Articular chondrocyte of knee joint (primary cell): ENCODE measurements at places on chromosomes 1 and 21. TPM values are rescaled to one million over a fixed set of nuclear protein-coding genes. Genes with fewer than 3 reads are reported as not detected.

TMIGD3 gene
- total RNA-seq = 0.13 and 0.54 TPM in 2 replicates

OBSCN gene
- total RNA-seq = 5.0 and 5.9 TPM in 2 replicates

CHRNB2 gene
- under 0.01 TPM in 2 replicates for total RNA-seq

FAM177B gene
- total RNA-seq = not detected in 2 replicates

LMX1A gene
- total RNA-seq = not detected in 2 replicates

TSPEAR gene
- not detected in 2 replicates for total RNA-seq

FNDC5 gene
- total RNA-seq = 0.91 and 2.2 TPM in 2 replicates

AQP10 gene
- 0.13 TPM in 1 of 2 replicates, not detected in the other for total RNA-seq

S1PR1 gene
- total RNA-seq = 8.4 and 10.8 TPM in 2 replicates

TSSK3 gene
- total RNA-seq = 0.54 and 1.7 TPM in 2 replicates

KCNH1 gene
- 37.0 and 46.4 TPM in 2 replicates for total RNA-seq

PTGS2 gene
- total RNA-seq = 7.2 and 33.7 TPM in 2 replicates

NEXN gene
- 10.4 and 18.9 TPM in 2 replicates for total RNA-seq
